ENCODE measurements at places on chromosomes 5 and 9. TPM values are rescaled to one million over a fixed set of nuclear protein-coding genes. Genes with fewer than 3 reads are reported as not detected.

GRCh38 chr5:143828710-143829109 is 16.7 kb downstream of the HMHB1 start:
- no peak for DNase-seq

- no peak for DNase-seq
Observed at GRCh38 chr5:179348011-179348530, 2.8 kb upstream of the ADAMTS2 start.

DNA sequence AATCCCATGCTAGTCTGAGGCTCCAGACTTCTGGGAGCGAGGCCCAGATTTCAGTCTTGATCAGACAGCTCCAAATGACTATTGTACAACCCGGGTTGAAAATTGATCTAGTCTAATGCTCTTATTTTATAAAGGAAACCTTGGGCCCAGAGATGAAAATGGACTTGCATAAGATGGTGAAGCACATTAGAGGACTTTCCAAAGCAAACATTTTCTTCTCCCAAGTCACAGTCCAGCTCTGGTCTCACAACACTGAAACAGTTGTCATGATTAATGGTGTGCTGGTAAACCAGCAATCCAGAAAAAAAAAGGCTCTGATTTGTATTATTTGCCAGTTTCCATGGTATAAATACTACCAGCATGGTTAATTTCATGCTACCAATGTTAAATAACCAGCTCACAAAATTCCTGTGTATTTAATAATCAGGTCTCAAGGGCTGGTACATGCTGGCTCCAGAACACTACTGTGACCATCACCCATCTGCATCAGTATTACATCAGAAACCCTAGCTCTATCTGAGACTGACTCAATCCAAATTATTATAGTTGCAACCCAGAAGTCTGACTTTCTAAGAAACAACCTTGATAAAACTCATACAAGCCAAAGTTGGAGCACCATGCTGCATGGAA is 32.5 kb upstream of the ABLIM3 start:
- DNase-seq: no peak

- no peak for DNase-seq
Observed at GRCh38 chr5:14263699-14264098, 120.6 kb downstream of the TRIO start.

SPATA31E1 gene
- total RNA-seq: not detected

- DNase-seq: no peak
Observed at GRCh38 chr9:3012245-3012644, 168.3 kb upstream of the PUM3 start.

Measured in epithelial cell of proximal tubule (primary cell).